ENCODE measurements at places on chromosomes 5 and 9. TPM values are rescaled to one million over a fixed set of nuclear protein-coding genes. Genes with fewer than 3 reads are reported as not detected.

GRCh38 chr9:130845254-130845653, 10.2 kb downstream of the ABL1 start:
- DNase-seq = no peak

- no peak for DNase-seq
These were observed 14.4 kb downstream of the FAM200C start for GRCh38 chr5:160385496-160385895.

Gene SPINK4
- not detected for total RNA-seq

Gene DMRTA1
- 2.6 TPM for total RNA-seq

Gene PDE6A
- total RNA-seq = not detected

Gene GRM6
- total RNA-seq = 0.05 TPM

Gene ANXA6
- total RNA-seq = 95.4 TPM

Gene GAS1
- 5.0 TPM for total RNA-seq

DNA sequence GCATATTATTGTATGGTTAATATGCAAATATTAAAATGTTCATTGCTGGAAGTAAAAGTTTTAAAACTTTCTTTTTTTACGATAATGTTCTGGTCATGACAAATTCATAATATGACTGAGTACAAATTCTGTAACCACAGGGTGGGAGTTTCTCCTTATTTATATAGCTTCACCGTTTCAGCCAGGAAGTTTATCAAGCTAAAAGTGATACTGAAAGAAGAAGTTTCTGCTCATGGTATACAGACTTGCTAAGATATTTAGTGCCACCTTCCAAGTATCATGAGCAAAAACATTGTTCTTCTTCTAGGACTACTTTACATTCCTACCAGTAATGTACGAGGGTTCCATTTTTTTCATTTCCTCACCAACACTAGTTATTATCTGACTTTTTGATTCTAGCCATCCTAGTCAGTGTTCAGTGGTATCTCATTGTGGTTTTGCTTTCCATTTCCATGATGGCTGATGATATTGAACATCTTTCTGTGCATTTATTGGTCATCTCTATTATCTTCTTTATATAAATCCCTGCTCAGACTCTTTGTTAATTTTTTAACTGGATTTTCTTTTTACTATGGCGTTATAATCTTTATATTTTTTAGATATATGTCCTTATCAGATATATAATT, 94.2 kb upstream of the PRRC1 start:
- no peak for DNase-seq

DNA sequence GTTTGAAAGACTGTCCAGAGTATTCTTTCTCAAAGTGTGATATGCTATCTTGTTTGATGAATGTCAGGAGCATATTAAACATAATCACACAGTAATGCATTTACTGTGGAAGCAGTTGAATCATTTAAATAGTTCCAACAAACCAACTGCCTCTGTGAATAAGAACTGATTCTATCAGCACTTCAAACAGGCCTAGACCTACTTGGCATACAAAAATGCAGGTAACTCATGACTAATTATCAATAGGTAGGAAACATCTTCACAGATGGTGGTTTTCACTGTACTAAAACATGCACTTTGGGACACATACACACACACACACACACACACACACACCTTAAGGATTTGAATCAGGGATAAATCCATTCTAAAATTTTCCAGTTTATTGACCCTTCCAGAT, 91.2 kb upstream of the SNX2 start:
- no peak for DNase-seq

DNA sequence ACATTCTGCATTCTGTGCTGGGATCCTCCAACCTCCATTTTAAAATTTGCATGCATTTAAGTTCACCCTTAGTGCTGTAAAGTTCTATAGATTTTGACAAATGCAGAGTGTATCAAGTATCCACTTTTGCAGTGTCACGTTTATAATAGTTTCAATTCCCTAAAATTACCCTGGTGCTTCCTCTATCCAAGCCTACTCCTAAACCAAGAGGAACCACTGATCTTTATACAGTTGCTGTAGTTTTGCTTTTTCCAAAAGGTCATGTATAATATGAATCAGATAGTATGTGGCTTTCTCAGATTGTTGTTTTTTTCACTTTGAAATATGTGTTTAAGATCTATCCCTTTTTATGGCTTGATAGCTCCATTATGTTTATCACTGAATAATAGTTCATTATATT, 468.4 kb upstream of the CDH6 start:
- DNase-seq = no peak

- DNase-seq = no peak
These were observed 272.5 kb downstream of the SYK start for GRCh38 chr9:91073811-91074771.

- no peak for DNase-seq
These were observed 232.9 kb downstream of the SYK start for GRCh38 chr9:91034521-91034920.

Gene TAF1L
- 0.02 TPM for total RNA-seq

All from WTC11 (cell line).